Stimulated activated CD4-positive, alpha-beta T cell treated with anti-CD3 and anti-CD28 coated beads, Interleukin-15, amount 100 ng/mL, for 48 hours (primary cell): ENCODE measurements at places on chromosomes 6 and 20.

- no peak for DNase-seq
Observed at GRCh38 chr6:11350294-11350693, 117.8 kb upstream of the NEDD9 start.

GRCh38 chr20:58023781-58024180 lies 204.7 kb downstream of the ANKRD60 start:
- DNase-seq, result no peak

- no peak for DNase-seq
Observed at GRCh38 chr20:25230166-25230831, 17.6 kb upstream of the PYGB start.

DNA sequence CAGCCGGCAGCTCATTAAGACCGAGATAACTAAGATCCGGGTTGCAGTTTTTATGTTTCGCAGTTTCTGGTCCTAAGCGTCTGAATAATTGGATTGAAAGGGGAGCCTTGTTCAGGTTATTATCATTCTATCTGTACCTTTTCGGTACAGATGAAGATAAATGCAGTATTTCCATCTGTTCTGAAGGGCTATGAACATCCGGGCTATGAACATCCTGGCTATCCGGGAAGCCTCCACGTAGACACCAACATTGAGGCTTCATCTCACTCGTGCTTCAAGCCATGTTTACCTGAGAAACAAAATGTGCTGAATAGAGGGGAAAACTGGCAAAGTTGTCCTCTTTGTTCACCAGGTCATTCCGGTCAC lies 399 bp upstream of the REPS1 start:
- no peak for DNase-seq
